CD4-positive, alpha-beta T cell treated with Interleukin-6 at 100 ng/mL for 8 hours (primary cell): ENCODE measurements at places on chromosomes 11 and 22.

DNA sequence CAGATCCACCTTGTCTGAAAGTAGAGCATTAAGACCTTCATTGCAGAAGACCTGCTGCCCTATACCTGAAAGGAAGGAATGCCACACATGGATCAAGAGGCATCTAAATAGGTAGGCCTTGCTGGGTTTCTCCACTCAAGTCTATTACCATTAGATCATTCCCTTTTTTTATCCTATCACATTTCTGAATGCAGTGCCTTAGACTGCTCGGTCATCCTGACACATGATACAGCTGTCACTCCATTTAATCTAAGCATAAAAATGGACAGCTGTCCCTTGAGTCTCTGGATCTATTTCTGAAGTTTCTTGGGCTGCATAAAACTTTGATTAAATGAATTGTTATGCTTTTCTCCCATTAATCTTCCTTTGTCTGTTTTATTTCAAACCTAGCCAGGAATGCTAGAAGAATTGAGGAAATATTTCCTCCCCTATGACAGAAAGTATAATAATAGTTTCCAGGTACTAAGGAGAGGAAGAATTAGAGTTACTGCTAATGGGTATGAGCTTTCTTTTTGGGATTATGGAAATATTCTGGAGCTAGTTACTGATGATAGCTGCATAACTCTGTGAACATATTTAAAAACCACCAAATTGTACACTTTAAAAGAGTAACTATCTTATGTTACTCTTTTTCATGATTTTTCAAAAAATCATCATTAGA lies 88.0 kb downstream of the DLG2 start:
- no peak for DNase-seq

GRCh38 chr11:109123816-109124787 lies 297.9 kb upstream of the C11orf87 start:
- no peak for DNase-seq

DNA sequence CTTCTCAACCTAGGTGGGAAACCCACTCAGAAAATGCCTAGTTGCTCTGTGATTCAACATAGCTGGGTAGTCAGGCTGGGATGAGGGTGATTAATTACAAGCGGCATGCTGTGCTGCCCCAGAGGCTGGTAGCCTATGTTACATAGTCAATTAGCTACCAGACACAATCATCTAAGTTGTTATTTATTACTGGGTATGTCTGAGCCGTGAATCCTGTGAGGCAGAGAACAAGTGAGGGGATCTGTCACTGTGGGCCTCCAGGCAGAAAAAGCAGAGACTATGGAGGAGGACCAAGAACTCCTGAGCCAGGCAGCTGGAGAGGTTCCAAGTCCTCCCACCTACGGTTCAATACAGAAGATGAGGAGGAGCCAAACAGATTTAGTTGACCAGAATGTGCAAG lies 186.6 kb upstream of the BDNF start:
- no peak for DNase-seq

- no peak for DNase-seq
Observed at GRCh38 chr11:104043142-104043541, 6.7 kb downstream of the DDI1 start.

- no peak for DNase-seq
Observed at GRCh38 chr11:126072141-126072741, 9.6 kb upstream of the CDON start.

DNA sequence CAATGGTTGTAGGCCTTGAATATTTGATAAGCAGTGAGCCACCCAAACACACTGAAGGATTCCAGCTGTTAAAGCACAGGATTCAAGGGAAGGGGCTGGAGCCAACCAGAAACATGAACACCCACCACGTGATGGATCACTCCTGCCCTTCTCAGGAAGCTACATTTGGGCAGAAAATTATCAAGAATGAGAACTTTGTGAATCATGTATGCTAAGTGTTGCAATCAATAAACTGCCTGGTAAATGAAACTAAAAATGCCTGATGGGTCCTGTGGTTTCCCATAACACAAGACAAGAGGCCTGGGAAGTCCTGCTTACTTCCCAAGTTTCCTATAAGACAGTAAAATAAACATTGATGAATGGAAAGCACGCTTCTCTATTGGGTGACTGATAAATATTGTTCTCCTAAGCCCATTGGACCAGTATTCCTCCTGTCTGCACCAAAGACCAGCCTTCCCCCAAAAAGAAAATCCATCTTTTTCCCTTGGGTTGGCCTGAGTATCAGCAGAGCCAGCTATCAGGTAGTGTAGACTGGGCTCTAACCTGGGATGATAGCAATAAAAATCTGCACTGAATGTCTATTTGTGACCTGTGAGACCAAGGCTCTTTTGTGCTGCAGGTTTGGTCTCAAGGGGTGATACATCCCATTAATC lies 98.4 kb downstream of the CCDC83 start:
- no peak for DNase-seq

GRCh38 chr22:39325392-39325932 lies 6.0 kb upstream of the RPL3 start:
- no peak for DNase-seq

DNA sequence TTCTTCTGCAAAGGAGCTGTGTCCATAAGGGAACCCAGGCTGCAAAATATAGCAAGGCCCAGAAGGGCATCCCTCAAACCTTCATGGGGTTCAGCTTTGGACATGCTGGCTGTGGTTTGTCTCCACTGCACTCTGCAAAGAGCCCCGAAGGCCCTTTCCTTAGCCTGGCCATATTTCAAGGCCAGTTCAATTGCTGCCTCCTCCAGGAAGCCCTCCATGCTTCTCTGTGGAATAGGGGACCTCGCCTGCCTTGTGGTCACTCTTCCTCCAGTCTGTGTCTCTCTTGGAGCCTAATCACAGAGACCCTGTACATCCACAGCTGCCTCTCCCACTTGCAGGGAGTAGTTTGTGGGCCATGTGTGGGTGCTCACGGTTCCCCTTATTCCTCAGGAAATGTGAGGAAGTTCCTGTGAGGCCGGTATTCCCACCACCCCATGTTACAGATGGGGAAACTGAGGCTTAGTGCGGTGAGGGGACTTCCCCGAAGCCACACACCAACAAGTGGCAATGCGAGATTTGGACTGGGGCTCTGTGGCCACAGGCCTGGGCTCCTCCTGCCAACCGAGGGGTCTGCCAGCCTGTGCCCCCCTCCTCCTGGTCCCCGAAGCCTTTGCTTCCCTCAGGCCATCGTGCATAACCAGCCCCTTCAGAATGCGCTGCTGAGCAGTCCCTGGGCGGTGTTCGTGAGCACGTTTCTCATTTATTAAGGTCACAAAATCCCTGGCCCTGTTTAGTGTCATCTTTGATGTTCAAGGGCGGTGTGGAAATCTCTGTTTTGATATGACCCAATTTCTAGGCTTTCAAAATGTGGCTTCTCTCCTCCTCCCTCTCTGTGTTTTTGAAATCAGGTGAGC lies 65.8 kb downstream of the PARVB start:
- no peak for DNase-seq

DNA sequence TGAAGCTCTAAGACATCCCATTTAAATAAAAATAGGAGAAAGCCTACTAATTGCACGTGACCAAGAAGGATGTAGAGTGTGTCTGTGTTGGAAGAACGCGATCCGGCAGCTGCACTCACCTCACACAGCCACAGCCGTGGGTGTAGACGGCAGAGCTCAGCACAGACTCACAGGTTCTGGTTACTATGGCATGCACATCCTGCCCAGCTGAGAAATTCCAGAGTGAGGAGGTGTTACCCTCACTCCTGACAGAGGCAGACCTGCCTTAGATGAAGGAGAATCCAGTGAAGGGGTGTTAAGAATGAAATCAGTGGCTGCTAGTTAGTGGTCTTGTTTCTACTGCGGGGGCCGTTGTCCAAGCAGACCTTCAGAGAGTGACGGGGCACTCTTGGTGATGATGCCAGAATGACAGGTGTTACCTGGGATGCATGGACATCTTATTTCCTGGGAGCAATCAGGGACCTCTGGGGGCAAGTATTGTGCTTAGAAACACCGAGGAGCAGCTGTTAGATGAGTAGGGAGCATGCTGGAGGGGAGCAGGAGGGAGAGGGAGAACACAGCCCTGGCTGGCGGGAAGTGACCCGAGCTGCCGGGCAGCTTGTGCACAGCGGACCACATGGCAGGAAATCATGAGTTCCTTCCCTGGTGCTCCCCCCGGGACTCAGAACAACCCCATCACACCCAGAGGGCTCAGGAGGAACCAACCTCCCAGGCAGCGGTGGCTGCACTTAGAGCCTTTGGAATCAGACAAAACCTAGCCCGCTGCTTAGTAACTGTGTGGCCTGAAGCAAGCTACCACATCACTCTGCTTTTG lies 12.3 kb downstream of the KCNJ5 start:
- DNase-seq = no peak
